ENCODE measurements at places on chromosomes 6 and 20. TPM values are rescaled to one million over a fixed set of nuclear protein-coding genes. Genes with fewer than 3 reads are reported as not detected.
A peak's percentile ranks its signal among the peaks of the same experiment; 100 is the strongest.

GRCh38 chr20:12928358-12928754 is 80.4 kb upstream of the SPTLC3 start:
- no peak for DNase-seq

DNA sequence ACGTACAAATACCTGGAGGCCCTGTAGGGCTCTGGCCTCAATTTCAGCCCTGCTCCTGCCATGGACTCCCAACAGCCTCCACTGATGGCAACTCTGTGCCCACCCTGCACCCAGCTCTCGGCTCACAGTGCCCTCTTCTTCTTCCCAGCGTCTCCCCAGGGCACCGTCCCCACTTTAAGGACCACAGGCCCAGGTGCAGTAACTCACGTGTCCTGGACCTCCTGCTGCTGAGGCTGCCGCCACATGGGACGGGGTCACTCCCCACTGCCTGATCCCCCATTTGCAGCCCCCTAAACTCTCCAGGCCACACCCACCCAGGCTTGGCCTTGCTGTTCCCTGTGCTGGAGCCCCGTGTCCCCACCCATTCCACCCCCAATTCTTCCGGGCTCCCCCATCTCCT is 223.4 kb downstream of the PREX1 start:
- no peak for DNase-seq

- DNase-seq, result peak; percentile 85
Measured at GRCh38 chr6:90294989-90295853, 1.4 kb downstream of the BACH2 start.

DNA sequence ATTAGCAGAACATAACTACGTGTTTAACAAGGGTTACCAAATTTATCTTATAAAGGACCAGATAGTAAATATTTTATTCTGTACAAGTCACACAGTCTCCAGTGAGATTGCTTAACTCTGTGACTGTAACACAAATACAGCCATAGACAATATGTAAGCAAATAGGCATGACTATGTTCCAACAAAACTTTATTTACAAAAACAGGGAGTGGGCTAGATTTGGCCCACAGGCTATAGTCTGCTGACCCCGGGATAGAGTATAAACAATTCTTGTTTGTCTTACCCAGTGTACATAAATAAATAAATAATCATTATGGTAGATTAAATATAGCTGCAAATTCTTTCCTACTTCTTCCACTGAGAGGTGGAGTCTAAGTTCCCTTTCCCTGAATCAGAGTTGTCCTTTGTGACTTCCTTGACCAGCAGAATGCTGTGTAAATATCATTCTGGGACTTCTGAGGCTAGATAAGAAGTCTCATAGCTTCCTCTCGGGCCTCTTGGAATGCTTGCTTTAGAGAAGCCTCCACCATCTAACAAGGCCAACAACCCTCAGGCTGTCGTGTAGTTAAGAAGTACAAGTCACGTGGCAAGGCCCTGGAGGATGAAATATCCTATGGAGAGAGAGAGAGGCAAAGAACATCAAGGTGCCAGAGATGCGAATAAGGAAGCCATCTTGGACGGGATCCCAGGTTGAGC is 59.1 kb upstream of the TMEM244 start:
- no peak for DNase-seq

DNA sequence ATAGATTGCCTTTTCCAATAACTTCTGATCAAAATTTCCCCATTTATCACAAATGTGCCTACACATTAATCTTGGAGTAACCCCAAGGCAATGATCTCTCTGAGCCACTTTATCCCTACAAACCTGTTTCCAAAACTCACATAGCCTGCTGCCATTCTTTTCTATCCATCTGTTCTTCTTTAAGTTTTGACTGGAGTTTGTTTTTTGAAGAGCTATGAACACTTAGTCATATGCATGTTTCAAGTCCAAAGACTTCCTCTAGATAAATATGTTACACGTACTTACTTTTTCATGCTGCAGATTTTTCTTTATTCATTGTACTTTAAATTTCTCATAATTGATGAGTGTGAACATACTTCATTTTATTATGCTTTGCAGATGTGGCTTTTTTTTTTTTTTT is 488.9 kb upstream of the CITED2 start:
- DNase-seq, result no peak

DNA sequence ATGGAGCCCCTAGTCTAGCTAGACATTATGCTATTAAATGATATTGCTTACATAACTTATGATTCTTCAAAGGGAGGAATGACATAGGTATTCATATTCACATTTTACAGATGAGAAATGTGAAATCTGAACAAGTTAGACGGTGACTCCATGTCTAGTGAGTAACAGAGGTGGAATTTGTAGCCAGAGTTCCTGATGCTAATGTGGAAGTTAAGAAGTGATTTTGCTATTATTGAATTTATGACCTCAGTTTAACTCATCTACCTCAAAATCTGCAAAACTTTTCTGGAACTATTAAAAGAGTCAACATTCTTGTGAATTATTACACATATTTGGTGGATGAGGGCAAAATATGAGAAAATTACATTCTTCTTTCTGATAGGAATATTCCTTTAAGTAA is 347.6 kb upstream of the MMS22L start:
- DNase-seq, result no peak

GRCh38 chr20:10795286-10796026 is 121.7 kb upstream of the JAG1 start:
- DNase-seq, result no peak

The HLA-DQA1 gene
- total RNA-seq, result 46.2 TPM

The SAPCD1 gene
- total RNA-seq, result 0.68 TPM

The DUSP15 gene
- total RNA-seq, result 4.7 TPM

The DEF6 gene
- total RNA-seq, result 9.9 TPM

The TSPYL4 gene
- 18.4 TPM for total RNA-seq

The TAGAP gene
- 5.8 TPM for total RNA-seq

The FNDC1 gene
- total RNA-seq, result 2.5 TPM
